ENCODE measurements at places on chromosomes 12 and 14.
A peak's percentile ranks its signal among the peaks of the same experiment; 100 is the strongest.

DNA sequence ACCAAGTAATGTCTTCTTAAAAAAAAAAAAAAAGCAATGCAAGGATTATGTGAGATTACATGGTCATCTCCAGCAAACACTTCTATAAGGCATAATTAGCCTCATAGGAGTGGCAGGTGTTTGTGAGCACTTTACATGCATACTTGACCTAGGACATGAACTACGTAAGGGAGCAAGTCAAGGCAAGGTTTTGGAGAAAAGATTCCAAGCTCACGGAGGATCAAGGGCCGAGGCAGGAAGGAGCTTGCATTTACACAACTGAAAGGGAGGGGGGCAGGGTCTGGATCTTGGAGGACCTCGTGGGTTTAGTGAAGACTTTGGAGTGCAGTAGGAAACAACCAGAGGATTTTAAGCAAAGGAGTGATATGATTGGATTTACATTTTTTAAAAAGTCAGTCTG lies 112.5 kb downstream of the CCER1 start:
- no peak for DNase-seq

DNA sequence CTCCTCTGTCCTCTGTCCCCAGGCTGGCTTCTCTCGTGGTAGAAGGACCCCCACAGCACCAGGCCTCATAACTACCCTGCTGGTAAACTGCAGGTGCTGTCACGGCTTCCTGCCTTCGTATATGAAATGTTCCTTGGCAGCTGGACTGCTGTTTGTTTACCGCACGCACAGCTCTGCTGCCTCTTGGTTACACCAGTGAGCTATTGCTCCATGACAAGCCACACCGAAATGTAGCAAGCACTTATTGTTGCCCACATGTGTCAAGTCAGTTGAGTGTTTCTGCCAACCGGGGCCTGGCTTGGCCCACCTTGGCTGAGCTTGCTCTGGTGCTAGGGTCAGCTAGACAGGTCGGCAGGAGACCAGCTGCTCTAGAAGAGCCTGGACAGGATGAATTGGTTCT lies 21.7 kb upstream of the TCL1B start:
- DNase-seq = no peak

DNA sequence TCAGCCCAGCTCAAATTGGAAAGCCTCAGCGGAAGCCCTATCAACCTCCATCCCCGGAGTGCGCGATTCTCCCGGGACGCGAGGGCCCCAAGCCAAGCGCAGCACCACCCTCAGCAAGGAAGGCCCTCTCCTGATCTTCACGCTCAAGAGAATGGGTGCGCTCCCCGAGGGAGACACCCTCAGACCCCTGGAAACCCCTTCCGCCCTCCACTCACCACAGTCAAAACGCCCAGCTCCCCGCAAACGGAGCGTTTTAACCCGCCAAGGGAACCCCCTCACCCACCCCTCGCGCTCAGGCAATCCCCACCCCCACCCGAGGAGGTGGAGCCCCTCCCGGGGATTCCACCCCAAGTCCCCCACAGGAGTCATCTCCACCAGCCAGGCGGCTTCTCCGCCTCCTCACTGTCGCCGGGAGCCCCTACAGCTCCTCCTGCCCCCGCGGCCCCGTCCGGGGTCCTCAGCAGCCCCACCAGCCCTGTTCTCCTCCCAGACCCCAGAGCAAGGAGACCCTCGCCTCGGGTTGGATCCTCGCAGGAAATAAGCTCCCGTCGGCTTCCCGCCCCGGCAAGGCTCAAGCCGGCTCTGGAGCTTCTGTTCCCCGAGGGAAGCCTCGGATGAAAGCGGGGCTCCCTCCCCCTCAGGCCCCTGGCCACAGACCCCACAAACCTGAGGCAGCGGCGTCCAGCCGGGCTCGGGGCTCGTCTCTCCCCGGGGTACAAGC lies 507 bp downstream of the BAZ2A start:
- peak; percentile 43 for DNase-seq

GRCh38 chr14:88255196-88255595 lies 67.9 kb downstream of the KCNK10 start:
- DNase-seq = no peak

- no peak for DNase-seq
Observed at GRCh38 chr14:31297112-31297511, 89.5 kb upstream of the HECTD1 start.

DNA sequence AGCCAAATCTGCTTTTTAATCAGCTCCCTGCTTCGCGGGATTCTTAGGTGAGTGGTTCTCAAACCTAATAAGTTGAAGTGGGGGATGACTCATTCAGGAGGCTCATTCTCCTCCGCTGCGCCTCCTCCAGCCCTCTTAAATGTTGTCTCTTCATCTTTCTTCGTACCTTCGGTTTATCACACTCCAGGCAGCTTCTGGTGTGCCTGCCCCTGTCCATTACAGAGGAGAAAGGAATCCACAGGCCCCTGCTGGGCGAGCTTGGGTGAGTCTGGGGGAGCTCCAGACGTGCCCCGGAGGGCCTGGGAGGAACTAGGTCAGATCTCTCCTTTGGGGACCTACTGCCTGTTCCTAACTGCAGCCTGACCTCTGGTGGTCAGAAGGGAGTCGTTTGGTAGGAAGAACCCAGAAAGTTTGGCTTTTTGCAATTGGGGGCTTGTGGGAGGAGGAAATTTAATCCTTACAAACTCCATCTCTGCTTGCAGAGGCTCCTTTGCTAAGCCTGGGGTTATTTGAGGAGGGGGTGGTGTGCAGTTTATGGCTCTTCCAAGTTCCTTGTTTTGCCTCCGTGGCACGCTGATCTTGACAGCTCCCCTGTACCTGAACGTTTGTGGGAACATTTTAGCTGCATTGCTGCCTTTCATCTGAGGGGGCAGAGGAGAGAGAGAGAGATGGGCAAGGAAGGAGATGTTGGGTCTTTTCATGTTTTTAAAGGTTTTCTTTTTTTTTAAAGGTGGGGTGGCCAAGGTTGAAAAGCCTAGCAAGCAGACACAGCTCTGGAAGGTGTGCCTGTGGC lies 84.1 kb upstream of the GNG2 start:
- DNase-seq = peak; percentile 79

GRCh38 chr14:52607061-52607460 lies 54.4 kb downstream of the GPR137C start:
- DNase-seq = no peak

GRCh38 chr12:74066476-74066875 lies 471.2 kb upstream of the ATXN7L3B start:
- DNase-seq = peak; percentile 44

DNA sequence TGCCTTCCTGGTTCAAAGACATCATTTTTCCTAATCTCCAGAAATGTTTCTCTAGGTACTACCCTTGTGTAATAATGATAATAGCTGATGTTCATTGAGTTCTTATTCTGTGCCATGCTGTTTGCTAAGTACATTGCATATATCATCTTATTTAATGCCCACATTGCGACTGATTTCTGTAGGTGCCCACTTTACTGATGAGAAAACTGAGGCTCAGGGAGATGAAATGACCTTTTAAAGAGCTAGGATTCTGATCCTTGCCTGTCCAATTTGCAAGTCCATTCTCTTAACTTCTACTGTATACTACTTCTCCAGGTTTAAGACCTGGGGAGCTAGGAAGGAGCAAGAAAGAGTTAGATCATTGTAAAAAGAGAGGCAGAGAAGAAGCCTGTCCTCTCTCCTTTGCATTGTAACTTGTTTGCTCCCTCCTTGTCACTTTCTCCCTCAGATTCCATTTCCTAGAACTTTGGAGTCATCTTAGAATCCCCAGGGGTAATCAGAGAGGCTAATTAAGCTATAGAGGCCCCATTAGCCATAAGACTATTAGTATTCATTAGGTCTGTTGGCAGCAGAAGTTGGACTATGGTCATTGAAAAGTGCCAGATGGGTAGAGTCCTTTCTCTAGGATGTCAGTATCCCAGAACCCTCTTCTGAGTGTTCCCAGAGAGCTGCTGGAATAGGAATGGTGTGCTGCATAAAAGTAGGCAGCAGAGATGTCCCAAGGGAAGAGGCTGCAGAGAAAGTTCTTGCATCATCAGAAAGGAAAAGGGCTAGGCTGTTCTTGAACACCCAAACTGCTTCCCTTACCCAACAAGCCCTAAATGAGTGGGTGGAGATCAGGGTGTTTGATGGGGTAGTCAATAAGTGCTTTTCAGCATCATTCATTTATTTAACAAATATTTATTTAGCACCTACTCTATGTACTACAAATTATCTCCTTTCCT lies 3.1 kb downstream of the DGKA start:
- DNase-seq = peak; percentile 50

DNA sequence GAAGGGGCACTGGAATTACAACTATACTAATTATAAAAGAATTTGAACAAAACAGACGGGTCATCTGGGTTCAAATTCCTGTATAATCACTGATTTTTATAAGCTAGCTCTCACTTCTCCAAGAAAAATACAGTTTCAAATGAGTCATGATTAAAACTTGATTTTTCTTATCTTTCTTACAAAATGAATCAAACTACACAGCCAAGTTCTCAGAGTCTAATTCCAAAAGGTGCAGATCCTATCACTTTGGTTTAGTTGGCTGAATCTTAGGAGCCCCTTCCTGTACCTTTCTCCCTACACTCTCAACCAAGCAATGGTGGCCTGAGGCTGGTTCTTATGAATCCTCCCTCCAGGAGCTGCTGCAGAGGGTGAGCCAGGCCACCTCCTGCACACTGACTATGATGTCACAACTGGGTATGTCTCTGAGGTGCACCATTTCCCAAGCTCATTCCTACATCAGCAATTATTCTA lies 43.8 kb upstream of the BMP4 start:
- no peak for DNase-seq

GRCh38 chr12:21675641-21676040 lies 18.0 kb upstream of the LDHB start:
- no peak for DNase-seq

DNA sequence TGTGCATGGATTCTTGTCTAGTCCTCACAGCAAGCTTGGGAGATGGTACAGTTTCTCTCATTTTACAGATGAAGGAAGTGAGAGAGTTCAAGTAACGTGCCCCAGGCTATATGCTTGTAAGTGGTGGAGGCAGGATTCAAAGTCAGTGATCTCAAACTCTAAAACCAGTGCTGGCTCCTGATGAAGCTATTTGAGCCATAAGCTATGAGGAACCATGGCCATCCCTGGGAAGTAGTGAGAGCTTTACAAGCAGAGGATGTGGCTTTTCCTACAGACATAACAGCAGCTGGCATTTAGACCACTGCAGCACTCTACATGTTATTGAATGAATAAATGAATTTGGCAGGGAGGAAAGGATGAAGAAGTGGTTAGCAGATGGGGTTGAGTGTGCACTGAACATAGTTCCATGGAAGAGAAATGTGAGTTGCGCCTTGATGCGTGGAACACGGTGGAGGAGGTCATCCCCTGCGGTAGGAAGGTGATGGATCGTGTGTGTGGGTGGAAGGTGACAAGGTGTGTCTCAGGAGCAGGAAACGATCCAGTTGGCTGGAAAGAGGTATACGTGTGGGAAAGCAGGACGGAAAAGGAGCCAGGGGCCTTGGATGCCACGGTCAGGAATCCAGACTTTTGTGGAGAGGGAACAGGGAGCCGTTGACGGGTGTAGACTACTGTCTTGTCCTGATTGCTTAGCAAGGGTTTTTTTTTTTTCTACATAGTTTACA lies 65.2 kb downstream of the RFX4 start:
- no peak for DNase-seq

DNA sequence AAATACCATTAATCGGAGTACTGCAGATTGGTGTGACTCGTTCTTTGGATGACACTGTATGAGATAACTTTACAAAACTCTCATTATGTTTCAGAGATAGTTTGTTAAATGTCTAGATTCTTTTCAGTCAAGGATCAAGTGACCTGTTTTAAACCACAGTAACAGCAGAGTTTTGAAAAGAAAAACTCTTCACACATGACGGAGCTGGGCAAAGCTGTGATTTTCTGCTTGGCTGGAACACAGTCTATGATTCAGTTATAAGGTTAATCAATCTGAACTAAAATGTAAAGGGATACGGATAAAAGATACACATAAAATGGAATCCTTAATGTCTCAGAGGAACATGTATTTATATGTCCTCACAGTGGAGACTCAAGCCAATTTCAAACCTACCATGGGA lies 573.2 kb downstream of the PRKD1 start:
- no peak for DNase-seq

- DNase-seq = no peak
Observed at GRCh38 chr12:79206871-79207270, 342.3 kb downstream of the SYT1 start.

GRCh38 chr12:132489078-132489601 lies 811 bp upstream of the FBRSL1 start:
- DNase-seq = no peak

DNA sequence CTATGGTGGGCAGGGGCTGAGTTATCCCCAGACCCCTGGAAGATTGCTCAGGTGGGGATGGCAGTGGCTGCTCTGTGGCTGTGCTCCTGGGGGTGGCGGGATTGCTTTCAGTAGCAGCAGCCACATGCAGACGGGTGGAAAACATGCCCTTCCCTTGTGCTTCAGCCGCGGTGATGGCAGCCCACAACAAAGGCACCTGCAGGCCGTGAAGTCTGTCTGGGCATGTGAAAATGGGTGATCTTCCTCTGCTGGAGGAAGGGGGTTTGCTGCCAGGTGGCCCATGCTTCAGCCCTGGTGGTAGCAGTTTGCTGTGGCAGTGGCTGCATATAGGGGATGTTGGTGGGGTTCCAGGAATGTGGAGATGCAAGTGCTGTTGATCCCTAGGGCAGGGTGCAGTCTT lies 326.2 kb upstream of the RGS6 start:
- no peak for DNase-seq

GRCh38 chr12:93134893-93135285 lies 205.8 kb upstream of the EEA1 start:
- DNase-seq = no peak

- DNase-seq = no peak
Observed at GRCh38 chr14:59751578-59751977, 119.0 kb downstream of the RTN1 start.

DNA sequence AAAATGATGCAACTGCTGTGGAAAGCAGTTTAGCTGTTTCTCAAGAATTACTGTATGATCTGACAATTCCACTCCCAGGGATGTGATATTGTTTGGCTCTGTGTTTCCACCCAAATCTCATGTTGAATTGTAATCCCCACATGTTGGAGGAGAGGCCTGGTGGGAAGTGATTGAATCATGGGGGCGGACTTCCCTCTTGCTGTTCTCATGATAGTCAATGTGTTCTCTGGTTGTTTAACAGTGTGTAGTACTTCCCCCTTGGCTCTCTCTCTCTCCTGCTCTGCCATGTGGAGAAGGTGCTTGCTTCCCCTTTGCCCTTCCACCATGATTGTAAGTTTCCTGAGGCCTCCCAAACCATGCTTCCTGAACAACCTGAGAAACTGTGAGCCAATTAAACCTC lies 93.4 kb upstream of the CPM start:
- DNase-seq = no peak

DNA sequence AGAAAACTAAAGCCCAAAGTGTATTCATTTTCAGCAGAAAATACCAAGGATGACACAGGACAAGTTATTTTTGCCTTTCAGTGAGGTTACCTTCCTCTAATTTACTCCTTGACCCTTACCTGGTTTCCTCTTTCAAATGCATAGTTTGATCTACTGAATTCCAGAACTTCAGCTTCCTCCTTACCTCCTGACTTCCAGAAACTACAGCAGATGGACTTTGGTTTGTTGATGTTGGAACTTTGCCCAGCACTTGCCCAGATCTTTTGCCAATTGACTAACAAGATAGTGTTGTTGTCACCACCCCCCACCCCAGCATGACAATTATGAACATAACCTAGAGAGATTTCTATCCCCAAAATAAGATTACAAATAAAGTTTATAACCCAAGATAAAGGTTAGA lies 63.2 kb downstream of the NAV3 start:
- no peak for DNase-seq

All from A673 (cell line).